ENCODE measurements at places on chromosomes 7 and 10.

DNA sequence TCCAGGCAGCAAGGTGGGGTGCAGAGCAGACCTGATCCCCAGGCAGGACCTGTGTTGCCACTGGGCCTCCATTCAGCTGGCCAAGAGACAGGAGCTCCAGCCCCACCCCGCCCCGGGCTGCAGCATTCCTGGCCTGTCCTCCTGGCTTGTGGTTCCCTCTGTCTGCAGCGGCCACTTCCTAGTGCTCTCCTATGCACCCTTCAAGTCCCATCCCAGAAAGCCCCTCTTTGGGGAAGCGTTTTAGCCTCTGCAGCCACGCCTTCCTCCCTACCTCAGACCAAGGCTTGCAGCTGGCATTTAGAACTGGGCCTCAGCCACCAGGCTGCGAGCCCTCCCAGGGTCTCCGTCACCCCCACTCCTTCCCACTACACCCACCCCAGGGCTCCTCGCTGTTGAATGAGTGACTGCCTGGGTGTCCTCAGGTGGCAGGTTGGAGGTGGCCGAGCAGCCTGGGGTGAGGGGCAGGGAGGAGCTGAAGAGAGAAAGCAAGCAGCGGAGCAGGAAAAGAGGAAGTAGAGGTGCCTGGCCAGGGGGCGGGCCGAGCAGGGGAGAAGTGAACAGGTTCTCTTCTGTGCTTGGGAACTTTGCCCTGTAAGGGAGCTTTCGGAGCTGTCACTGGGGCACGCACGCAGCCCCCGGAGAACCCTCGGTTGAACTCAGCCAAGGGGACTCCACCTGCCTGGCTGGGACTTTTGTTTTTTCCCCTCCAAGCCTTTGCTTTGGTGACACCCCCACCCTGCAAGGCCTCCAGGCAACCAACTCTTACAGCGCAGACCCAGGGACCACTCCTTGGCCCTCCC is 109.1 kb upstream of the TNRC18 start:
- peak; percentile 82 for DNase-seq

DNA sequence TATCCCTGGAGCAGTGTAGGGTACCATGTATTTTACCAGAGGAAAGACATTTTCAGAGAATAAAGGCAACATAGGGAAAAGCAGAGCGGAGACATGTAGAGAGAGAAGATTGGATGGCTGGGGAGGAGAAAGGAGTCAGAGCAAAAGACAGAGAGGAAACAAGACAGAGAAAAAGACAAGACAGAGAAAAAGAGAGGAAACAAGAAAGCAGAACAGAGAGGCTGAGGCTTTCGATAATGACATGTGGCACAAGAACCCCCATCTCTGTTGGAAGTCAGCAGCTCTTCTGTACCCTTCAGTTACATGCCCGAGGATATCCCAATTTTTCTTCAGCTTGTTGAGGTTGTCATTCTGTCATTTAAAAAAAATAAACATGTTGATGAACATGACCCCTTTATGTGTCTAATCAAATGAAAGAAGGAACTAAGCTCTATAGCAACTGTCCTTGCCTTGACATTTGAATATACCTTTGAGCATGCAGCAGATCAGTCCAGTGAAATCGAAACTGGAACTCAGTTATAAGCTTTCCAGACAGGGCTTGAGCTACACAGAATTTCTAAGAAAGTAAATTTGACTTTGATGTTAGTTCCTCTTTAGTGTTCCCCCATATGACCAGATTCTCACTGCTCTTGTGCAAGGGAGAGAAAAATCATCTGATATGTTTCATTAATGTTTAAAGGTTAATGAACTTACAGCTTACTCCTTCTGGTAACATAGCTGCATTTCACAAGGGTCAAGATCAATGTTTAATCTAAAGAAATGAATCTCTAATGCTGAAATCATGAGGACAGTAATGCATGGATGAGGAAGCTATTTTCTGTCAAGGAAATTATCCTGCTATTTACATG is 75.1 kb upstream of the SP4 start:
- peak; percentile 67 for DNase-seq

- DNase-seq = peak; percentile 78
These were observed 625 bp downstream of the IPMK start for GRCh38 chr10:58266826-58267712.

DNA sequence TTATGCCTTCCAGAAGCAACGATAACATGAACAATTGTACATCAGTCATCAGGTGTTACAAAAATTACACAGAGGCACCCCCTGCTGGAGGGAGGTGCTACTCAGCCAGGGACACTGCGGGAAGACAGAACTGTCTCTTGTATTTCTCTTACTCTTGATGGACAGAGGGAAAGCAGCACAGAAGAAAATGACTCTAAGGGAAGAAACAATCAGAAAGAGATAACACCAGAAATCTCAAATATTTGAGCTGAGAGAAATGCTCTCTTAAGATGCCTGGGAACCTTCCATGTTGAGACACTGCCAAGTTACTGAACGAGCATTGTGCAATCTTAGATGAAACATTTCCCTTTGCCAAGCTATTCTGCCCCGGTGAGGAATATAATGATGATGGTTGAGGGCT is 227.6 kb upstream of the NPSR1 start:
- DNase-seq = no peak

DNA sequence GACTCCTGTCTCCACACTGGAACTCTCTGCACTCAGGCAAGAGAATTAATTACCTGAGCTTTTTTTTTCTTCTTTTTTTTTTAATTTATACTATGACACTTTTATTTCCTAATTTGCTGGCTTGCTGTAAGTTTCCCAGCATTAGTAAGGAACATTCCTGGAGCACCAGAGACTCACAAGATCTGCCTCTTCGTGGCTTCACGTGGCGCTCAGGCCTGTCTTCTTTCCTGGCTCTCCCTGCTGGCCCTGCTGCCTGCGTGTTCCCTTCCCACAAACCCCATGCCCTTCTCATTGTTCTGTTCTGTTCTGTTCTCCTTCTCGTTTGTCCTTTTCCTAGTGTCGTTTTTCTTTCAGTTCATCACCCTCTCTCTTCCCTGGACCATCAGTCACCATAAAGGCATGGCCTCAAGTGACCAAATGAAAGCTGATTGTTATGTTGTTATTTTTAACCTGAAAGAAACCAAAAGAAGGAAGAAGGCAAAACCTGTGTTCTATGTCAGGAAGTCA is 591.6 kb upstream of the PFKP start:
- DNase-seq = no peak

- no peak for DNase-seq
These were observed 1034.2 kb upstream of the C7orf33 start for GRCh38 chr7:147556317-147556716.

DNA sequence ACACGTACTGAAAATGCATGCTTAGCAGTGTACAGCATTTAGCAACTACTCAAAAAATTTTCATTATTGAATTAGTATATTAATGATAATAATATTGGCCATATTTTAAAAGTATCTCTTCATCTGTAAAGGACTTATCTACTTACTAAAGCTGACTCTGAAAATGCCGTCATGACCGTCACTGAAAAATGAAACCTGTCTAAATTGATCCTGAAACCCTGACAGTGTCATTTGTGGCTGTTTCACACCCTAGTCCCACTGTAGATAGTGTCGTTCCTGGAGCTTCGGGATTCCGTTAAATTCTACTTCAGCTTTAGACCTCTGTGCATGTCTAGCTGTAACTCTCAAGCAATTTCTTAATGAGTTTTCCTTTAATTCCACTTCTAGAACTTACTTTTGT is 35.8 kb upstream of the EZH2 start:
- DNase-seq = no peak

DNA sequence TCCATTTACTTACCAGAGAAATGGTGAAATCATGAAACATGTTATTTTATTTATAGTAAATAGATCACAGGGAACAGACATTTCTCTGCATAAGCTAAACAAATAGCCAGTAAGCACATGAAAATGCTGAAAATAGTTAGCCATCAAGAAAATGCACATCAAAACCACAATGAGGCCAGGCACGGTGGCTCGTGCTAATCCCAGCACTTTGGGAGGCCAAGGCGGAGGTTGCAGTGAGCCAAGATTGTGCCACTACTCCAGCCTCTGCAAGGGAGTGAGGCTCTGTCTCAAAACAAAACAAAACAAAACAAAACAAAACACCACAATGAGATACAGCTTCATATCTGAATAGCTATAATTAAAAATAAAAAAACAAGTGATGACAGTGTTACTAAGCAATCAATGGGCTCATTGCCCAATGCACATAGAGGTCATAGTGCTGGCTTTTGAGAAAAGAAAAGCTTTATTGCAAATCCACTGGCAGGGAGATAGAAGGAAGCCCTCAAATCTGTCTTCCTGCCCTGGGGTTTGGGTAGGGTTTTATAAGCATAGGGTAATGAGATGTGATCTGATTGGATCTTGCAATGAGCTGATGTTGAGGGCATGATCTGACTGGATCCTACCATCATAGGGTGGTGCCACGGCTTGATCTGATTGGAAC is 16.2 kb downstream of the CSTF2T start:
- no peak for DNase-seq

DNA sequence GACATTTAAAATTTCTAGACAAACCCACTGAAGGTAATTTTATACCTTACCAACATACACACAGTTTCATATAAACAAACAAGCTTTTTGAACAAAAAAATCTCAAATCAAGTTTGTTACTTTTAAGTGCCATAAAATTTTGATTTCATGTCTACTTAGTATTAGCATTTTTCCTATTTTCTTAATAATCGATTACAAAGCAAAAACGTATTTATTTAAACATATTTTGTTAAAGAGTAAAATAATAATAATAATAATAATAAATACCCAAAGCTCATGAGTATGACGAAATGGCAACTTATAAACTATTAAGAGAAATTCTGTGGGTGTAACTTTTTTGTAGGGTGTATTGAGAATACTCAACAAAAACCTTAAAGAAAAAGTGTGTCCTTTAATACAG is 177.6 kb downstream of the GALNT11 start:
- DNase-seq = no peak

- DNase-seq = no peak
These were observed 16.0 kb downstream of the AKR1C8 start for GRCh38 chr10:5168897-5169420.

DNA sequence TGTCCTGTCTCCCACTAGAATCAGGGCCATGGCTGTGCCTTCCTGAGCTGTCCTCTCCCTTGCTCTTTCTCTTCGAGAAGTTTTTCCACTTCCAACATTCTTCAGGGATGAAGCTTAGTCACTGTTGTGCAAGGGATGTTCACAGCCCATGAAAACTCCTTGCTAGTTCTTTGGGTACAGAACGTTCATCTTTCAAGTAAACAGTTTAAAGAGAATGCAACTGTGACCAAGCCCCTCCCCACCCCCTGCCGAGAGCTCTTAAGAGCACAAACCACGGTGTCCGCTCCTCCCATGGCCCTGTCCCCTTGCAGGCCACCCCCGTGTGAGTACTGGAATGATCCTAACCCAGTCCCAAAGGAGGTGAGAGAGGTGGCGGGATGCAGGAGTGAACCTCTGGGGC is 161.1 kb upstream of the RHEB start:
- DNase-seq = no peak

GRCh38 chr10:95543459-95543858 is 17.7 kb downstream of the SORBS1 start:
- DNase-seq = no peak

DNA sequence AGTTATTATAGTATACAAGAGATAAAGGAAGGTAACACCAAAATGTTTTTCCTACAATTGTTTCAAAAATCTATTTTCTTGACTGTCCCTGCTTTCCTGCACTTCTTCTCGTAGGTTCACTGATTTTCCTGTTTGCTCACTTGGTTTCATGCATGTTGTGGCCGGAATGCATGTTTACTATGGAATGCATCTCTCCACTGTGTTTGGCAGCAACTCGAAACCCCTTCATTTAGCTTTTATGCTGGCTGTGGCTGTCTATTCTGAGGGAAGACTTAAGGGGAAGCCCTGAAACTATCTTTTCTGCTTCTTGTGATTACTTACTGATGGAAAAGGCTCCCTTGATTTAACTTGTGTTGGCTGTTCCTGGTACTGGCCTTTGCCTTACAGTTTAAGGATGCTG is 120.3 kb downstream of the NRG3 start:
- DNase-seq = no peak

DNA sequence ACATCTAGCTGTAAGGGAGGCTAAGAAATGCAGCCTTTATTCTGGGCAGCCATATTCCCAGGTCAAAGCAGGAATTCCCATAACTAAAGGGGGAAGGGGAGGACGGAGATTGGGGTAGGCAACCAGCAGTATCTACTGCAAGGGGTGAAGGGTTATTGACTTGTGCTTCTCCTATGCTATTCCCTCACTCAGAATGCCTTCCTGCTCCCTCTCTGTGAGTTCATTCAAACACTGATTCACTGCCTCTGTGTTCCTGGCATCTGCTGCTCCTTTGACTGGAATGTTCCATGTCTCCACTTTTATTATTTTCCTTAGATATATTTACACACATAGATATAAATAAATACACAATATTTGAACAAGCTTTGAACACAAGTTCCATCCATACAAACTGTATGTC is 11.1 kb downstream of the HTR7 start:
- DNase-seq = no peak

DNA sequence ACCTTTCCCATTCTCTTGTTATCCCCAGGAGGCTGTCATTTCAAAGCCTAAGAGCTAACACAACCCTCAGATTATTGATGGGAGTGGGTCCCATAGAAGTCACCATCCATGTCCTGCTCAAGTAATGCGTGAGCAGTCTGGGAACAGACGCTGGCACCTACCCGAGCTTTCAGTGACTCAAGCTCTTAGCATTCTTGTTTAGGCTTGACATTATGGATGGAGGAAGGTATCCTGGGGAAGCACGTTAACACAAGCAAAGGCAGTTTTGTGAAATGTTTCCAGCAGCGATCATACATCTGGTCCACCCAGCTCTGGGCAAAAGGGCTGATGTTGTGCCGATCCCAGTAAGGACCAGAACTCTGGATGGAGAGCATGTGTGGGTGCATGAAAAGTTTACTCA is 30.0 kb upstream of the AUTS2 start:
- no peak for DNase-seq

GRCh38 chr10:86113044-86113443 is 253.6 kb downstream of the GRID1 start:
- DNase-seq = no peak

- no peak for DNase-seq
These were observed 27.7 kb upstream of the OSBPL3 start for GRCh38 chr7:25007668-25008067.
